Hematopoietic multipotent progenitor cell (in vitro differentiated cells): ENCODE measurements at places on chromosomes 12 and 14.

GRCh38 chr12:73110816-73111215, 838.6 kb downstream of the TRHDE start:
- no peak for DNase-seq

DNA sequence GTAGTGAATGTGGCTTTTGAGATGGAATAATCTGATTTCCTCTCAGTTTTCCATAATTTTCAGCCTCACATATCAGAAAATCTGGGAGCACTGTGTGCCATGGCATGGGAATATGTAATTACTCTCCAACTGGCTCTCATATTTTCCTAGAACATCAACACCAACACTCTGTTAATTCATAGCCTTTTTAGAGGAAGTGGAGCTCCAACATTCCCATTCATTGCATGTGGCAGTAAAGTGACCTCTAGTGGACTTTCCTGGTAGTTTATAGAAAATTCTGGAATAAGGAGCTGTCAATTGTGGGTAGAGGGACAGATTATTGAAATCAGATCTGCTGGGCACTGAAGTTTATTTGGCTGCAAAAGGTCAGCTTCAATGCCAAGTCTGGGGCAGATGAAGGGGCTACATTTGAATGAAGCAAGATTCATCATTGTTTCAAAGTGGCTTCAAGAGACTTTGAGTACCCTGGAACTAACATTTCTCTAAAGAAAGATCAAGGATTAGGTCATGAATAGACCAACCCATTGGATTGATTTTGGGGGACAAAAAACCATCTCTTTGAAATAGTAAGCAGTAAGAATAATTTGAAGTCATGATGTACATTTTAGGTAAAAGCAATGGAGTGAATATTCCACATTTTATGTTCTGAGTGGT, 23.6 kb upstream of the USP44 start:
- no peak for DNase-seq

GRCh38 chr14:57692671-57693070, 173.2 kb downstream of the SLC35F4 start:
- no peak for DNase-seq

DNA sequence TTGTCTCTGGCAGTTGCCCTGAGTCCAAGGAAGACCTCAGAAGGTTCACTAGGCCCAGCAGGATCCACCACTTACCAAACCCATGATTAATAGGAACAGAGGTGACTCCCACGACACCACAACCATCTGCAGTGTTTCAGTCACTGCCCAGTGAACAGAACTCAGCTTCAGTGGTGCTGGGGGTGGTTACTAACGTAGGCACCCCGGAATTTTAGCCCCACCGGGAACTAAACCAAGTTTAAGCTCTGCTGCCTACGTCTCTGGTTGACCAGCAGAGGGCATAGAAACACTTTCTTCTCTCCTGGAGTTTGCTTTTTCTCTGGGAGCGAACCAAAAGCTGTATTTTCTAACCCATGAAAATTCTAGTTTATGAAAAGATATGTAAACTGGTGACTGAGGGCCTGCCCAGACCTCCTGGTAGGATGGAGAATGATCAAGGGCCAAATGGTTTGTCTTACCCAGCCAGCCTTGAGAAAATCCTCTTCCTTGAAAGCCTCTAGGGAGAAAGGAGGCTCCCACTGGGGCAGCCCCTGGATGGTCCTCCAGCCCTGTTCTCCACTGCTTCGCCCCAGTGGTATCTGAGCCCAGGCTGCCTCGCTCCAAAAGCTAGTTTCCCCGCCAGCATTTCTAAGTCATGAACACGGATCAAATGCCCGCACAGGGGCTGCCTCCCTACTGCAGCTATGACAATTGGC, 379.8 kb downstream of the DPF3 start:
- DNase-seq, result peak; percentile 22

DNA sequence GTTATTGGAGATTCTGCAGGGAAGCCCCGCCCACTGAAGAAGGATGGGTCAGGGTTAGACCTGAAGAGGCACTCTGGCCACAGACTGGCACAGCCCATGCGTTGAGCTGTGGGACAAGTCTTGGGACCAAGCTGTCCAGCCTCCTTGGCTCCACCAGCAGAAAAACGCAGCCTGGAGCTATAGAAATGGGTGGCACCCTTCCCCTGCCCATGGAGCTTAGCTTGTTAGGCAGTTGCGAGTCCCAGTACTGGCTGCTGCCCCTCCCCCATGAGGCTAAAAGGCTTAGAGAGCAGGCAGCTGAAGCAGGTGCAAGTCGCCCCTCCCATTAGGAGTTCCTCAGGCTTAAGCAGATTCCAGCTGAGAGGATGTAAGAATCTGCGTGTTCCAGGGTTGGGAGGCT, 1124.0 kb upstream of the TMEM132C start:
- no peak for DNase-seq

DNA sequence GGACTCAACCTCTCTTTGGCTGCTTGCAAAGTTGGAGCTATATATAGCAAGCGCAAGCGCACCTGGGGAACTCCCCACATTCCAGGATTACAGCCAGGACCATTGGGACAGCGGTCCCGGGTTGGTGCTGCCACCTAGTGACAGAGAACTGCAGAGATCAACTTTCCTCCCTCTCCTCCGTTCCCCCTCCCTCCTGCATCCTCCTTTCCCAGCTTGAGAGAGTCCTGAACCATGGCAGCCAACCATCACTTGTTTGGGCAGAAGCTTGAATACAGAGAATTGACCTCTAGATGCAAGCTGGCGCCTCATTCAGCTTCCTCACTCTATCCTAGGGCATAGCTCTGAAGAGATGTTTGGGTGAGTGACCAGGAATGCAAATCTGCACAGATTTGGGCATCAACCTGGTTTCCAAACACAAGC, 17.4 kb upstream of the FLVCR2 start:
- peak; percentile 44 for DNase-seq
